HS-5 (cell line): ENCODE measurements at places on chromosomes 3 and 15.

- DNase-seq: no peak
Measured at GRCh38 chr3:172397716-172398405, 50.4 kb downstream of the GHSR start.

DNA sequence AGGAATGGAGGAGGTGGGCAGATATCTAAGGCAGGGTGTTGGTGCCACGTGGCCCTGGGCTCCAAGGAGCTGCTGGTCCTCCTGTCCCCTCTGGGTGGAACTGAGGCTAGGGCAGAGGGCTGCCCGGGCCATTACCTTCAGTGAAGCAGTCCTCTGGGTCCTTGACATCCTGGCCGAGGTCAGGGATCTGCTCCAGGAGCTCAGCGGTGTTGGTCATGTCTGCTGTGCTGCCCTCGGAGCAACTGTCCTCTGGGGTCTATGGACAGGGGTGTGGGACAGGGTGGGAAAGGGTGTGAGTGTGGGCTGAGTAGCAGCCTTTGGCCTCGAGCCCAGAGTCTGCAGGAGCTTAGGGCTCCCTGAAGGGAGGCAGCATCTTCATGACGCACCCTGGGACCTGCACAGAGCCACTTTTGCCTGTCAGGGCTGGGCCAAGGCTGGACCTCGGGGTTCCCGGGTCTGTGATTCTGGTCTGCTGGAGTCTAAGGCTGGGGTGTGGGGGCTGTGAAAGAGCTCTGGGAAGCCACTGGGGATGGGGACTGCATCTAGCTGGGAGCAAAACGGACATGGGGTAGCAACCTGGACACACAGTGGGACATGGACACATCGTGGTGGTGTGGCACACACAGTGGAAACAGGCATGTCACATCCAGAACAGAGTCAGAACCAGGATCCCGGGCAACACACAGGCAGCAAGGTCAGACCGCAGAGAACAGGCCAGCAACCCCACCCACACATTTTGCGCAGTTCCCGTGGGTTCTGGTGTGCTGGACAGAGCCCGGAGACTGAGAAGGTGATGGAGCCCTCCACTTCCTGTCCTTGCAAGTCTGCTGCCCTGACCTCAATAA lies 72.7 kb downstream of the SCN5A start:
- DNase-seq: no peak

DNA sequence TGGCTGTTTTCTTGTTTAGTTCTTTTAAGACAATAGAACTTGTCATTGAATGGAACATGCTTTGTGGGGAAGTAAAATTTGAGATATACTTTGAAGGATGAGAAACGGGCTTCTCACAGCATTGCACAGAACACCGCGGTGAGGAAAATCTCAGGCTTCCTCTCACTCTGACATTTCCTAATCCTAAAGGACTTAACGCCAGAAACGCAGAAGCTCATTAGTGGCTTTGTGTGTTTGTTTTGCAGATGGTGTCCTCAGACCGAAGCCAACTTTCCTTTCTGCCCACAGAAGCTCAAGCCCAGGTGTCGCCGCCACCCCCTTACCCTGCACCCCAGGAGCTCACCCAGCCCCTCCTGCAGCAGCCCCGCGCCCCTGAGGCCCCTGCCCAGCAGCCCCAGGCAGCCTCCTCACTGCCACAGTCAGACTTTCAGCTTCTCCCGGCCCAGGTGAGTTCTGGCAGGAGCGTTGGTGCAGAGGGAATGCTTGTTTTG lies 78.9 kb upstream of the BLM start:
- DNase-seq: no peak

DNA sequence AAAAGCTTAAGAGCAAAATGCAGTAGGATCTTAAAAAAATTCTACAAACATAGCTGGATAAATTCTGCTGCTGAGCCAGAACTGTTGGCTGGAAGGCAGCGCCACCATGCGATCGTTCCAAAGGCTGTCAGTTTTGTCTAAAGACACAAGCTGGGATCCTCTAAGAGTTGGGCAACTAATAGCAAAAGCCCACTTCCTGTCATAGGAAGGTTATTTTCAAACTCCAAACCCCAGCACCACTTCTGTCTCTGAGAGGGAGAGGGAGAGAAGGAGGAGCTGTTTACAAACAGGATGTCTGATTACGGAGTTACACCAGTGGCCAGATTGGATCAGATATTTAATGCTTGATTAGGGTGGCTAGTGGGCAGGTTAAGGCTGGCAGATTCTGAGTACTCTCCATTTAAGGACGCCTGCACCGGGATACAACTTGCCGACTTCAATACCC lies 44.0 kb downstream of the EIF4E3 start:
- no peak for DNase-seq

- no peak for DNase-seq
Measured at GRCh38 chr3:177640319-177640965, 443.2 kb upstream of the TBL1XR1 start.
